ENCODE measurements at places on chromosomes 7 and 10.
A peak's percentile ranks its signal among the peaks of the same experiment; 100 is the strongest.

DNA sequence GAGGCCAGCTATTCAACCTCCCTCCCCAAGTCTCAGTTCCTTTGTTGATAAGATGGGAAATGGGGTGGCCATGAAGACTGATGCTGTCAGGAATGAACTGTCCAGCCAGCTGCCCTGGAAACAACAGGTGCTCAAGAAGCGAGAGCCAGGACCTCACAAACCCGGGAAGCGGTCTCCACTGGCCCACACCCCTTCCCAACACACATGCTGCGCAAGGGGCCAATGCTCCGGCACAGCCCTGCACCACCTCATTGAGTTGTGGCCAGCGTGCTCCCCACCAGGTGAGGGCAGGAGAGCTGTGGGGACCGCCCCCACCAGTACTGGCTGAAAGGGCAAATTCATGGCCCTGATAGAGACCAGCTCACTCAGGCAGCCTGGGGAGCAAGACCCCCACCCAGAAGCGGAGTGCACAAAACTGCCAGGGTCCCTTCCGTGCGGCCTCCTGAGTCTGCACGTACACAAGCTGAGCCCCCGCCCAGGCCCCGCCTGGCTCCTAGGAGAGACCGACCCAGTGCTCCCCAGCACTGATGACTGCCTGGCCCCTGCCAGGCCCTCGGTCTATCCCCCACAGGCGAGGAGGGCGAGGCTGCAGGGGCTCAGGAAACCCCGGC, 216.6 kb downstream of the MAD1L1 start:
- DNase-seq = no peak

DNA sequence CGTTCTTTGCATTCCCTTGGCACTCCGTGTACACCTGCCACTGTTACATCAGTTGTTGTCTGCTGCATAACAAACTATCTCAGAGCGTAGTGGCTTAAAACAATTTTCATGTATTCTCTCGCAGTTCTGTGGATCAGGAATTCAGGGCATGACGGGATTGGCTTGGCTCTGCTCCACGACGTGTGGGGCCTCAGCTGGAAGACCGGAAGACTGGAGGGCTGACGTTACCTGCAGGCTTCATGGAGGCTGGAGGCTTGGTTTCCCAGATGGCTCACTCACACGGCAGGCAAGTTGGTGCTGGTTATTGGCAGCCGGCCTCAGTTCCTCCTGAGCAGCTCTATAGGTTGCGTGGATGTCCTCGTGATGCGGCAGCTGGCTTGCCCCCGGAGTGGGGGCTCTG, 25.5 kb downstream of the NYAP1 start:
- peak; percentile 89 for DNase-seq

DNA sequence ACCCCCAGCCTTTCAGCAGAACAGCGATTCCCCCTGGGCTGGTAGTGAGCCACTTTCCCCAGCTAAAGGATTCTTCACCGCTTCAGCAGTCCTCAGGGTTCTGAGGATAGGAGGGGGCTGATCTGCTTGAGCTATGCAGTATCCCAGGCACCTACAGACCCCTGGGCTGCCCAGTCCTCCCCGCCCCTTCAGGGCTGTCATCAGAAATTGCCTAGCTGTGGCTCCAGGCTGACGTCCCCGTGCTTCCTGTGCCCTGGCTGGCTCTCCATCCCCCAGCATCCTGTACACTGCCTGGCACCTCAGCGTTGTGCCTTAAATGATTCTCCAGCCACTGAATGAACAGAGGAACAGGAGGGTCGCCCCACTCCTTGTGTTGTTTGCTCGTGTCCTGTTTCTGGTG, 38.4 kb upstream of the CDH23 start:
- no peak for DNase-seq

DNA sequence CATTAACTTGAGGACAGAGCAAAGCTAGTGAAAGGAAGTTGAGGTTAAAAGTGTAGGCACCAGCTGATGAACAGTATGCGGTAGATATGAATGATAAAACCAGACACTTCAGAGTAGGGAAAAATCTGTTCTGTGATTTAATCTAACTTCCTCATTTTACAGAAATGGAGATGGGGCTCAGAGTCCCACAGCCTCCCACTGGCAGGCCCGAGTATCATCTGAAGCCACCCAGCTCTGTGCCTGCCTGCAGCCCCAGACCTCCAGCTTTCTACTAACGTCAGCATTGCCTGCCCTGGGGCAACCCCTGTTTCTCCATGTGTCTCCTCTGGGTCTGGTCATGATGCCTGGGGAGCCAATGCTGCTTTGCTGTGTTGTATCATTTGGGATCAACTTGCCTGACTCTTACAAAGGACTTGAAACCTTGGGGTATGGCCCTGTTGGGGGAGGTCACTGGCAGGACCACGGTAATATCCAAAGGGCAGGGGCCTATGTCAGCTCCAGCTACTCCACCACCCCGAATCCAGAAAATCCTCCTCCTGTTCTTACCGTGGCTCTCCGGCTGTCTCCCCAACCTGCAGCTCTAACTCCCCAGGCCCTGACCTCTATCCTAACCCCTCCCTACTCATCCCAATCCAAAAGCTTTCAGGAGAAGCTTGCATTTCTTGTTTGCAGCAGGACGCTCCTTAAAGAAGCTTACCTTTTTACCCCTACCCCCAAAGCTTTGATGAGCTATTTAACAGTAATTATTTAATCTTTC, 56.2 kb upstream of the NPY start:
- no peak for DNase-seq

DNA sequence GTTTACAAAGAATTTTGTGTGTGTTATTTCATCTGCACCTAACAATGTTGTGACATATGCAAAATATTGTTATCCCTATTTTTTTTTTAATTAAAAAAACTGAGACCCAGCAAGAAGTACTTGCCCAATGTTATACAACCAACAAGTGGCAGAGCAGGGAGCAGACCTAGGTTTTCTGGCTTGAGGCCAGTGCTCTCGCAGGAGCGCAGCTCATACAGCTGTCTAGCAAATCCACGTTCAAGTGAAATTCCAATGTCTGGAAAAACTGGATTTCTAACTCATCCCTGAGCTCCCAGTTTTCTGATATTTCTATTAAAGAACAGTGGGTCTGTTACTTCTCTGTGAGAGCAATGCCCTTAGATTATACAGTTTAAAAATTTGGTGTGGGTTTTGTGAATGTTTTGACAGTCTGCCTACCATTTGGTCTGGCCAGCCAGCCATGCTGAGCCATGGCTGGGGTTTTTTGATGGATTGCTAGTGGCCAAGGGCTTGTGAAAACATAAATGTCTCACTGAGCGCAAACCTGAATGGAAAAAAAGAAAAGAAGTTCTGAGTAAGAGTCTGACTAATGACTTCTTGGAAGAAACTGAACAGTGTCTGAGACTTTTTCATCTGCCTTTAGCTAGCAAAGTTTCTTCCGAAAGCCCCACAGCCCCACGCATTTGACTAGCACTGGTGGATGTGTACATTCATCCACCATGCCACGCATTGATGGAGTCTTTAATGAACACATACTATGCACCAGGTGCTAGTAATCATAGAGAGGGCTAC, 15.4 kb upstream of the PRF1 start:
- peak; percentile 70 for DNase-seq
